ENCODE measurements at places on chromosomes 4 and X.

GRCh38 chr4:170305627-170306026 is 215.9 kb upstream of the AADAT start:
- no peak for DNase-seq

GRCh38 chr4:142874684-142875083 is 28.6 kb upstream of the INPP4B start:
- DNase-seq: no peak

DNA sequence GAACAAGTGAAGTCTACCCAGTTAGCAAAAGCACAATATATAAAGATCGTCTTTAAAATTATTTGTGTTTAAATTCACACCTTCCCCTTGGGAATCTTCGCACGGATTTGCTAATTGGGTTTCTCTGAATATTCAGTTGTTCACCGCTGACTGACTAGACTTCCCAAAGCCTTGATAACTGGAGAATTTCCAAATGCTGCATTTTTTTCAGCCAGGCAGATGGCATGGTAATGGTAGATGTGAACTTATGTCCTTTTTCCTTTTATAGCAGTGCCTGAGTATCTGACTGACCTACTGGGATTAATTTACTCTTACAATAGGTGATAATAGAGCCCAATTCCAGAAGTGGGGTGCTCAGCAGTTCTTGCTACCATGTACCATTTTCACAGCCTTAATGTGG is 548.1 kb downstream of the PACRGL start:
- DNase-seq: no peak

DNA sequence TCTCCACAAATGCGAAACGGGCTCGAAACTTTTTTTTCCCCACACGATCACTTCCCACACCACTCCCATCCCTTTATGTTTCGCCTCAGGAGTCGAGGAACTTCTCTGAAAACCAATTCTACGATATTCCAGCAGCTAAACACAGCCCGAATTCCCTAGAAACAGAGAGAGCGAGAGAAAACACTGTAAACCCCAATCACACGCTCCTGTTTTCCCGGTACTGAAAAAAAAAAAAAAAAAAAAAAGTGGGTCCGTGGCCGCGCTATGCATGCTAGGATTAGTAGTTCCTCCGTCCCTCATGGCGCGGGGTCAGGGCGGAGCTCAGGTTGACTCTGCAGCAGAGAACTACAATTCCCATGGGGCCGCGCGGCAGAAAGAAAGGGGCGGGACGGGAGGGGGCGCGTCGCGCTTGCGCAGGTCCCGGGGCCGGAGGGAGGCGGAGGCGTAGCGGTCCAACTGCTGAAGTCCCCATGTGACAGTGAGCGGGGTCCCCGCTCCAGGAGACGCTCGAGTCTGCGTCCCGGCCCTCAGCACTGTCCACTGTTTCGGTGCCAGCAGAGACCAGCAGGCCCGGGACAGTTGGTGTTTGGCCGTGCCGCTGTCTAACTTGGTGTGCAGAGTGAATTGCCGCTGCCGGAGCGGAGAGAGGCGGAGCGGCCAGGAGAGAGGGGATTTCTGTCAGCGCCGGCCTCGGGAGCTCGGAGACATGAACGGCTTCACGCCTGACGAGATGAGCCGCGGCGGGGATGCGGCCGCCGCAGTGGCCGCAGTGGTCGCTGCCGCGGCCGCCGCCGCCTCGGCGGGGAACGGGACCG is at the start of gene SAP30:
SAP30 (plus strand) TSS at position 478 of the 815 bp plus-strand sequence; CDS start at position 707, 229 bp downstream.
- peak; percentile 100 for DNase-seq

- DNase-seq: no peak
These were observed 43.0 kb upstream of the FTHL17 start for GRCh38 chrX:31114858-31115257.

GRCh38 chr4:176896211-176896610 is 103.5 kb upstream of the VEGFC start:
- no peak for DNase-seq

DNA sequence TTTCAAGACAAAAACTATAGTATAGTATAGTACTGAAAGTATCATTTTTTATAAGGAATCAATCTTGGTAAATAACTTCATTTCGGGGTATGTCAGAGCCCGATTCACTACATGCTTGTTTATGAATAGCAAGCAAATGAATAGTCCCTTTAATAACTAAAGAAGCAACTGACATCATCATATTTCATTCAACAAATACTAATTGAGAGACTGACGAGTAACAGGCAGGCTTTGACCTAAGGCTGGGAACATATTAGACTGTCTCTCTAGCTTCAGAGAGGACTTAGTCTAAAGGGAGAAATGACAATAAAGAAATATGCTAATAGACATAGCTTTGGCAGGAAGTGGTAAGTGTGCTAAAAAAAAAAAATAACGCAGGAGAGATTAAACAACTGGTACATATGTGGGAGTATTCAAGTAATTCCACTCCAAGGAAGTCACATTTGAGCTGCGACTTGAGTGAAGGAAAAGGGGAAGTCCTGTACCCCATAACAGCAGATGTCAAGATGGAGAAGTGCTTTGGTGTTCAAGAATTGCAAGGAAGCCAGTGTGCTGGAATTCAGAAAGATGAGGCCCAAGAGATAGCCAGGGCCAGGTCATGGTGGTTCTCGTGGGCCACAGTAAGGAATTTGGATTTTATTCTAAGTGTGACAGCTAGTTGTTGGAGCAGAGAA is 284.9 kb downstream of the FBXO8 start:
- DNase-seq: no peak

GRCh38 chr4:105327222-105327621 is 146.6 kb downstream of the PPA2 start:
- no peak for DNase-seq

- DNase-seq: no peak
These were observed 119.7 kb downstream of the SHOX start for GRCh38 chrX:750263-750662.

GRCh38 chr4:15245006-15245530 is 182.8 kb upstream of the C1QTNF7 start:
- no peak for DNase-seq

- DNase-seq: no peak
These were observed 23.8 kb upstream of the ADH7 start for GRCh38 chr4:99458911-99459447.

DNA sequence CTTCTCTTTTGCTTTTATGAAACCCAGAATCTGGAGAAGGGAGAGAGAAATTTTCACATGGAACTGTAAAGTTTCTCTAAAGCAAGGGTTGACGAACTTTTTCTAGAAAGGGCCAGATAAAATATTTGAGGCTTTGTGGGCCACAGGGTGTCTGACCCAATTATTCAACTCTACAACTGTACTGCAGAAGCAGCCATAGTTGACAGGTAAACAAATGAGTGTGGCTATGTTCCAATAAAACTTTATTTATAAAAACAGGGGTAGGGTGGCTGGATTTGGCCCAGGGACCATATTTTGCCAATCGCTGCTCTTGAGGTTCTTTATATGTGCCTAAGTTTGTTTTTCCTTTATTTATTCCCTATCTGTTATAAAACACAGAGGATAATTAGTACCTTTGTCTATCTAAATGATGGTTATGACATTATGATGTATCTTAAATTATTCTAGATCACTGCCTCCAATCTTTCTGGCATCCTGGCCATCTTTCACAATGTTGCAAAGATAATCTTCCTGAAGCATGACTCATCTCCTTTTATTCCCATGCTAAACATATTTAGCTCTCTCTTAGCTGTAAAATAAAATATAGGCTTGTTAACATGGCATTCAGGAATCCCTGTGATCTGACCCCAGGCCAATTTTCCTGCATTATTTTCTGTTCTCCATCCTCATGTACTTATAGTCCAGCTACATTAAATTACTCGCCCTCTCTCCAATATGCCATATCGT is 106.8 kb upstream of the CBLL2 start:
- no peak for DNase-seq

GRCh38 chr4:13998850-13999445 is 371.4 kb upstream of the BOD1L1 start:
- no peak for DNase-seq
